ENCODE measurements at places on chromosomes 2 and 18.

- DNase-seq, result no peak
Measured at GRCh38 chr18:62386601-62387000, 61.5 kb downstream of the TNFRSF11A start.

GRCh38 chr2:10246831-10247230 lies 55.9 kb upstream of the HPCAL1 start:
- DNase-seq, result no peak

DNA sequence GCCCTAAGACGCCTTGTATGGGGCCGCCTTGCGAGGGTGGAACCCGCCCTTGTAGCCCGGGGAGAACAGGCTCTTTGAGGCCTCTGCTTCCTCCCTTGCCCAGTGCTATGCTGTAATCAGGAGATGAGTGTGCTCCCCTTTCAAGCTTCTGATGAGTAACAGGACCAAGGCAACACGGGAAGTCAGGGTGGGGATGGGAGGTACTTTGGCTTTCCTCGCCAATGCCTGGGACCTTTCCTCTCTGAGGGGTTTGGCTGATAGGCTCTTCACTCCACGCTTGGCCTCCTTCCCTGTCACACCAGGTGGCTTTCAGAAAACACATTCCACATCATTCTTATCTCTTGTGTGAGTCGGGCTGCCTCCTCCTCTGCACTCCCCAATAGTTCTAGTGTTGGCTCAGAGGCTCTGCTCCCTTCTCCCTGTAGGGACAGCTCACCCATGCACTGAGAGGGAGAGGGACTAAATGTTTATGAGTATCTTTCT lies 223.7 kb upstream of the TRIB2 start:
- DNase-seq, result peak; percentile 84

DNA sequence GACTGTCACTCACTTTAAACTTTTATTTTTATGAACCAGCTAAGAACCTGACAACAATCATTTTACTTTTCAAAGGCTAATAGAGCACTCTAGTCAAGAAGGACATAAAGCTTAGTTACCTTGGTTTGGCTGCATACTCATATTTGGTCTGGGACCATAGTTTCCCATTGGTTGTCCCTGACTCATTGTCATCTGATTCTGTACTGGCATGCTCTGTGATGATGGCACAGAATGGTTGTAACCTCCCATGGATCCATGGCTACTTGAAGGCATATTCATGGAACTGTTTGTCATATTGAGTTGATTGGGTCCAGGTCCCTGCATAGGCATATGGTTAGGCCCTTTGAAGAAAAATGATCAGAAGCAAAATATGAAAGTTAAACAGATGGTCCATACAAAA lies 37.9 kb downstream of the SS18 start:
- DNase-seq, result no peak

DNA sequence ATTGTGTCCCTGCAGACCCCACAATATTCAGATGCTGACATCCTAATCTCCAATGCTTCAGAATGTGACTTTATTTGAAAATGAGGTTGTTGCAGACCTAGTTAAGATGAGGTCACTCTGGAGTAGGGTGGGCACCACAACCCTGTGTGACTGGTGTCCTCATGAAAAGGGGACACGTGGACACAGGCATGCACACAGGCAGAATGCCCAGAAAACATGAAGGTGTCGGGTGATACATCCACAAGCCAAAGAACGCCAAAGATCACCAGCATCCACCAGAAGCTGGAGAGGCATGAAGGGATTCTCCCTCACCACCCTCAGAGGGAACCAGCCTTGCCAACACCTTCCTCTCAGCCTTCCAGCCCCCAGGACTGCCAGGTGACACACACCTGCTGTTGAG lies 69.3 kb downstream of the AFF3 start:
- no peak for DNase-seq

DNA sequence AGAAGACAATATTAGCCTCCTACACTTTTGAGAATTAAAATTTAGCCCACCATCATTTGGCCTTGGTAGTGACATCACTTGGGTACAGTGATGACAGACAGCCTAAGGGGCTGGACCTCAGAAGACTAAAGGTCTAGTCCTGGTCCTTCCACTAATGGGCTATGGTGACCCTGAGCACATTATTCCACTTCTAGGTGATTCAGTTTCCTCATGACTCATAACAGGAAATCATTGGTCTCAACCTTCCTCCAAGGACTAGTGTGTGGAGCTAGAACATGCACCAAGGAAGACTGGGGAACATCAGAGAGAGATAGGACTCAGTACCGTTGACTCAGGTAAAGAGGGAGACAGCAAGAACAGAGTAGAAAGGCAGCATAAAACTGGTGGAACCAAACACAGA lies 64.0 kb downstream of the TFCP2L1 start:
- DNase-seq, result peak; percentile 68

DNA sequence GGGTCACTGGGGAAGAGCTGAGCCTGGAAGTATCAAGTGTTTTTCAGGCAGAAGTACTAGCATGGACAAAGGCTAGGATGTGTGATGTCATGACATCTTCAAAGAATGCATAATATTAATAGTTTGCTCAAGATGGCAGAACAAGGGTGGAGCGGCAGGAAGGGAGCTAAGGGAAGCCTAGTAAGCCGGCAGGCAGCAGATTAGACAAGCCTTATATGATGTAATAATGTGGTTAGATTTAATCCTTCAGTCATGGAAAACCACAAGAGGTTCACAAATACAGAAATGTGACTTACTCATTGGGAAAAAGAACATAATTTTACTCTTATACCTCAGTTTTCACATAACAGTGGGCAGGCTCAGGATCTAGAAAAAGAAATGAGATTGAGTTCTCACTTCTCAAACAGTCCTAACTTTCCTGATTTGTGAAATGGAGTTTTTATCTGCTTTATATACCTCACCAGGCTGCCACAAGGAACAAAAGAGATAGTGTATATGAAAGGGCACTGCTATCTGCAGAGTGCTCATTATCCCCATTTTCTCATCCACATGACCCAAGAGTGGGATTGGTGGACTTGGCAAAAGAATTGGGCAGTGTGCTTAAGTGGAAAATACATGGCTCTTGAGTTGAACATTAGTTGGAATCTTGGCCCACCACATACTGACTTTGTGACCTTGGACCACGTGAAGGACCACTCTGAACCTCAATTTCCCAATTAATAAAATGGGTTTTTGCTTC lies 89.1 kb upstream of the LHCGR start:
- no peak for DNase-seq

DNA sequence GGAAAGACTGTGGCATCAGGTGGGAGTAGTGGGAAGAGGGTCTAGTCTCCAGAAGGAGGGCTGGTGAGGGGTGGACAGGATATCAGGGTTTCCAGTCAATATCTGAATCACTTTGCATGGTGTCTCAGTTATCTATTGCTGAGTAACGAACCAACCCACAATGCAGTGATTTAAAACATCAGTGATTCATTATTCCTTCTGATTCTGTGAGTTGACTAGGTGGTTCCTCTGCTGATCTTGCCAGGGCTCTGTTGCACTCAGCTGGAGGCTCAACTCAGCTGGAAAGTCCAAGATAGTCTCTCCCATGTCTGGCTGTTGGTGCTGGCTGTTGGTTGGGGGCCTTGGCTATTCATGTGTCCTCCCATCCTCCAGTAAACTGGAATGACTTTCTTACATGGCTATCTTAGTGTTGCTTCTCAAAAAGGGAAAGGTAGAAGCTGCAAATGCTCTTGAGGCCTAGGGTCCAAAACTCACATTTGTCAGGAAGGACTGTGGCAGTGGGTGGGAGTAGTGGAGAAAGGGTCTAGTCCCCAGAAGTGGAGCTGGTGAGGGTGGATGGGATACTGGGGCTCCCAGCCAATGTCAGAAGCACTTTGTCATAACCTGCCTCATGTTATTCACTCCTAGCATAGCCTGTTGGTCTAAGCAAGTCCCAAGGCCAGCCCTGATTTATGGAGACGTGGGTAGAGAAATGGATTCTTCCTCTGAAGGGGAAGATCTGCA lies 13.9 kb downstream of the IL1F10 start:
- DNase-seq, result no peak

DNA sequence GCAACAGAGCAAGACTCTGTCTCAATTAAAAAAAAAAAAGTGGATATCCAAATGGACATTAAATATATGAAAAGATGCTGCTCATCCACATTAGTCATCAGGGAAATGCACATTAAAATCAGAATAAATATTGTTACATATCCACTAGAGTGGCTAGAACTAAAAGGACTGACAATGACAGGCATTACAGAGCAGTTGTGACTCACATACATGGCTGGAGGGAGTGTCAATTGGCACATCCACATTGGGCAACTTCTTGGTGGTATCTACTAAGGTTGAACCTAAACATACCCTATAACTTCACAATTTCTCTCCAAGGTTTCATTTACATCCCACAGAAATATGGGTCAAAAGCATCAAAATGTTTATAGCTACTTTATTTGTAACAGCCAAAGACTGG lies 14.0 kb upstream of the DNER start:
- DNase-seq, result peak; percentile 50

DNA sequence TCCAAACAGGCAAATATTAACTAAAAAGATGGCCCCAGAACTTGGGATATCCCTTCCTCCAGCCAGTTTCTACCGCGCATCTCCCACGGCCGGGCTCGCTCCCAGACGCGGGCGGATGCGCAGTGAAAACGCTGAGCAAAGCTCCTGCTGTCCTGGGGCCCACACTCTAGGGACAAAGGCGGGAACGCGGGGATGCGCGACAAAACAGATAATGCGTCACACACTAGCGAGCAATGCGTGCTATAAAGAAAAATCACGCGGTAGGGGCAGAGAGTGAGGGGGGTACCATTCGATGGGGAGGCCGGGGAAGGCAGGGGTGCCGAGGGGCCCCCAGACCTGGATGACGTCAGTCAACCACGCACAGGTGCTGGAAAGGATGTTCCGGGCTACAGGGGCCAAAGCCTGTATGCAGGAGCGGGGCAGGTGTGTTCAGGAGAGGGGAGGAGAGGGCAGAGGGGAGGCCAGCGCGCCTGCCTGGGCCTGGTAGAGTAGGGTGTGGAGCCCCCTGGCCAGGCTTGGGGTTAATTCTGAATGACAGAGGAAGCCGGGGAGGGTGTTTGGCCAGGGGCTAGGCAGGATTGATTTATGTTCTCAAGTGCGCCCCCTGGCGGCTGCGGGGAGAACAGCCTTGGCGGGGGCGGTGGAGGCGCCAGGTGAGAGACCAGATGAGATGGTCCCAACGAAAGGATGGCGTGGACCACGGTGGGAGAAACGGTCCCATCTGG lies 14.9 kb upstream of the ITM2C start:
- peak; percentile 26 for DNase-seq

DNA sequence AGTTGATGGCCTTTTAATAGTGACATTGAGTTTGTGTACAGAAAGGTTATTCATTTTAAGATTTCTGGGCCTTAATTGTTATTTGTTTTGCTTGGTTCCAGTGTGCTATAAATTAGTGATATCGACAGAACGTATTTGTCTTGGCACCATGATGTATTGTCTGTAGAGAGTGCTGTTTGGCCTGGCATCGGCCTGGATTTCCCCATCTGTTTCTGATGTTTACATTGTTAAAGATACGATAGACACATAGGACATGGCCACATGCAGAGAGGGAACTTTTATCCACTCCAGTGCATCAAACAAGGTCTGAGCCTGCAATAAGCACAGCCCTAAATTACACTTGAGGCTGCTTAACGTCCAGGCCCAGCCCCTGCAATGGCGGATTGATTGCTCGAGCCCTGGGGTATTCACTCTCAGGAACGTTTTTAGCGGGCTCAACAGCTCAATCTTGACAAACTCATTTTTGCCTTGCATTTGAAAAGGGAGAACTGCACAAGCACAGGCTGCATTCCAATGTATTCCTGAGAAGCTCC lies 144.7 kb downstream of the SLC4A3 start:
- DNase-seq, result no peak

- DNase-seq, result no peak
Measured at GRCh38 chr2:202639231-202639630, 4.5 kb downstream of the FAM117B start.

DNA sequence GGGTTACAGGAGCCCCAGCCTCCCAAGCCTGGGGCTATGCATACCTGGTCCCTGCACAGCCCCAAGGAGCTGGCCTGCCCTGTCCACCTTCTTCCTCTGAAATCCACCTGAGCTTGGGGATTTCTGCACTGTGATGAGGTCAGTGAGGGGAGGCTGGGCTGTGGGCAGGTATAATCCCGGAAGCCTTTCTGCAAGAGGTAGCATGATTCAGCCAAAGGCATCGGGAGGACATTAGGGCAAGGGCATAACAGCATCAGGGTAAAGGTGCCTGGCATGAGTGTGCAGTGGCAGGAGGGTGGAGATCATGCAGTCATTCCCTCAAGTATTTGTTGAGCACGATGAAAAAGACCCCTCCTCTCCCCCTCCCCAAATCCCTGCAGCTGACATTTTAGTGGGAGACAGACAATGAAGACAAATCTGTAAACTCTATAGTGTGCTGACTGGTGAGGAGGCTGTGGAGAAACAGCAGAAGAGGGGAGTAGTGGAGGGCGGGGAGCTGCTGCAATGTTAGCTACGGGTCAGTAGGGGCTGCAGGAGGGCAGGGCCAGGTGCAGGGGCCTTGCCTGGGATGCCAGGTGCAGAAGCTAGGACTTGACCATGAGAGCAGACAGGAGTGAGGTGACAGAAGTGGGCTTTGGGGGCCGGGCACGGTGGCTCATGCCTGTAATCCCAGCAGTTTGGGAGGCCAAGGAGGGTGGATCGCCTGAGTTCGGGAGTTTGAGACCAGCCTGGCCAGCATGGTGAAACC lies 18.7 kb downstream of the ZFP36L2 start:
- DNase-seq, result peak; percentile 44

- DNase-seq, result no peak
Measured at GRCh38 chr2:240179186-240179815, 38.8 kb upstream of the OTOS start.

- no peak for DNase-seq
Measured at GRCh38 chr2:46339676-46340459, 42.7 kb downstream of the EPAS1 start.

GRCh38 chr2:35585972-35586371 lies 769.6 kb upstream of the CRIM1 start:
- DNase-seq, result no peak

- DNase-seq, result no peak
Measured at GRCh38 chr18:61225336-61225735, 107.9 kb upstream of the CDH20 start.

DNA sequence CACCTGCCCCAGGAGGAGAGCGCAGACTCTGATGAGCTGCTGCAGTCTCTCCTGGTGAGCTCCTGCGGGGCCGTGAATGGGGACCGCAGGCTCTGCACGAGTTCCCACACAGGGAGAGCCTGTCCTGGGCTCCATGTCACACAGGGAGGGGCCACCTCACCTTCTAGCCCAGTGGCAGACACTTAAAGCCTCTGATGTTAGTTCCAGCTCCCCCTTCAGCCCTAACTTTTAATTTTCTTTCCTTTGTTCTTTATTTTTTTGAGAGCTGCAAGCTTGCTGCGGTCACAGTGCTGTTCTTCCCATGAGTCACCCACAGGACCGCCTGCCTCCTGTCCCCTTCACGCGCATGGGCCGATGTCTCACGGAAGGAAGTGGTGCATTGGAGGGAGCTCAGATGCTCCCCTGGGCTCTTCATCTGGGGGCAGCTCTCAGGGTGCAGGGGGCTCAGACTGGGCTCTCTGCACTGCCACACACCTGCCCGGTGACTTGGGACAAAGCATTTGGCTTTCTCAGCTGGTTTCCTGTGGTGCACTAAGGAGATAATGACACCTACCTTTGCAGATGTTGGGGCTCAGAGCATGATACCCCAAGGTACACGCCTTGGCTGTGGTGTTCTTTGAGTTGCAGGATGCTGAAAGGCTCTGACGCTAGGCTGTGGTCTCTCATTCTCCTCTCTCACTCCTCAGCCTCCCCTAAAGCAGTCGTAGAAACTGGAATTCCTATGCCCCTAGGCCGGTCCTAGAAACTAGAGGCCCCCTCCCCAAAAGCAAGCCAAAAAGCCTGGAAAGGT lies 37.2 kb upstream of the PXDN start:
- DNase-seq, result no peak

- peak; percentile 13 for DNase-seq
Measured at GRCh38 chr2:31812051-31812798, 198.6 kb downstream of the MEMO1 start.
